Mesenteric fat pad (tissue), 1 donor: ENCODE measurements at places on chromosomes 2 and 18. TPM values are rescaled to one million over a fixed set of nuclear protein-coding genes. Genes with fewer than 3 reads are reported as not detected.

TUBA3E gene
- total RNA-seq = not detected

ACKR3 gene
- total RNA-seq = 74.1 TPM

RUFY4 gene
- 0.42 TPM for total RNA-seq

APLF gene
- 6.4 TPM for total RNA-seq

LAMA1 gene
- 7.9 TPM for total RNA-seq

CXCR1 gene
- 7.2 TPM for total RNA-seq

PROKR1 gene
- total RNA-seq = 1.3 TPM
